Activated CD4-positive, alpha-beta T cell treated with anti-CD3 and anti-CD28 coated beads for 48 hours (primary cell): ENCODE measurements at places on chromosomes 16 and 17.

DNA sequence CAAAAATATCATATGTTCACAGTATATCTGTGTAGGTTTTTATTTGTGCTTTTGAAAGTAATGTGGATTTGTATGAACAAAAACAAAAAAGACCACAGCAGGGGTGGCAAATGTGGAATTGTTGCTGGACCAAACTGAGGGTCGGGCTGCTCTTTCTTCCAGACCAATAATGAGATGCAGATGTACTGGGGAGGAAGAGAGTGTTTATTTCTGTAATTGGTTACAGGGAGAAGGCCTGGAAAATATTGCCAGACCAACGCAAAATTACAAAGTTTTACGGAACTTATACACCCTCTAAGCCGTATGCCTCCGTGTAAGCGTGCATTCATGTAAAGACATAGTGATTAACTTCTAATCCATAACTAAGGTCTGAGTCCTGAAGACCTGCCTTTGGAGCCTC lies 353.9 kb upstream of the C16orf82 start:
- no peak for DNase-seq

DNA sequence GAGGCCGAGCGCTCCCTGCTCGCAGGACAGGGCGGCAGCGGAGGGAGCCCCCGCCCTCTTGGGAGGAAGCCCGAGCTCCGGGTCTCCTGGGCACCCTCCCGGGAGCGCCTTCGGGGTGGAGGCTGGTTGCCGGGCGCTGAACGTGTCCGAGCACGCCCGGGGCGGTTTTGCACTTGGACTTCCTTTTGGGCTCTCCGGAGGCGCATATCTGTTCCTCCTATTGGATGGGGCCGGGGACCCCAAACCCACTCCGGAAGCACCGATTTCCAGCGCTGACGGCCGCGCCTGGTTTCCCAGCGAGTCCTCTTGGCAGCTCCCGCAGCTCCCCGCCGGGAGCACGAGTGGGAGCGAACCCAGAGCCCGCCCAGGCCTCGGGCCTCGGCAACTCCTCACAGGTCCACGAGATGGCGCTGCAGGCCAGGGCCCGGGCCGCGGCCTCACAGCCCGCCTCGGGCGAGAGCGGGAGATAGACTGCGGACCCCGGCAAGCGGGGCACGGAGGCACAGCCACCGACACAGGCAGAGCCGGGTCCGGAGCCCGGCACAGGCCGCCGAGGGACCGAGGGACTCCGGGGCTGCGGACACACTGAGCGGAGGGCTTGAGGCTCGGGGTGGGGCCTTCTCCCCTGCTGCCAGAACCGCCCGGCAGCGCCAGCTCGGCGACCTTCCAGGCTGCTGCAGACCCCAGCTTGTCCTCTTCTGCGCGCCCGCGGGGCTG lies 12.7 kb downstream of the TBX2 start:
- peak; percentile 82 for DNase-seq

- DNase-seq: peak; percentile 65
Observed at GRCh38 chr17:65163990-65164495, 26.9 kb downstream of the RGS9 start.

DNA sequence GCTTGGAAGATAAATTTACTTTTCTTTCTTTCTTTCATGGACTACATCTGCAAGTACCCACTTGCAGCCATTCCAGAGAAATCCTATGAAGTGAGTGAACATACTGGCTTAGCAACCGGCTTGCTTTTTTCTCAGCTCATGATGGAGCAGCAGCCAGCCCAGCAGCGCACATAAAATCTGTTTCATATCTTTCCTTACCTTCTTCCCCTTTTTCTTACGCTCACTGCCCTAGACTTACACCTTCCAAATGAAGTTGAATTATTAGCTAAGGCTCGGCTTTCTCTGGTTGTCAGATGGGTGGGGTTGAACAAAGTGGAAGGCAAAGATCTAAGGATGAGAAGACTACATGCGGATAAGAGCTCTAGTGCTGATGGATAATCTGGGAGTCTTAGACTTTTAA lies 13.9 kb upstream of the ABCA8 start:
- no peak for DNase-seq

GRCh38 chr17:50956750-50957523 lies 90.8 kb upstream of the TOB1 start:
- peak; percentile 75 for DNase-seq

GRCh38 chr16:53925107-53925410 lies 221.1 kb downstream of the FTO start:
- DNase-seq: no peak

GRCh38 chr17:35116845-35117244 lies 2.8 kb downstream of the RAD51D start:
- no peak for DNase-seq

GRCh38 chr16:81716478-81717225 lies 62.4 kb upstream of the PLCG2 start:
- DNase-seq: peak; percentile 61

GRCh38 chr17:33647956-33648355 lies 354.9 kb upstream of the ASIC2 start:
- no peak for DNase-seq

- DNase-seq: no peak
Observed at GRCh38 chr17:17088086-17088485, 45.8 kb downstream of the MPRIP start.

GRCh38 chr16:54867302-54867832 lies 63.3 kb upstream of the IRX5 start:
- DNase-seq: peak; percentile 27

- no peak for DNase-seq
Observed at GRCh38 chr16:84195201-84196093, 4.5 kb downstream of the ADAD2 start.

DNA sequence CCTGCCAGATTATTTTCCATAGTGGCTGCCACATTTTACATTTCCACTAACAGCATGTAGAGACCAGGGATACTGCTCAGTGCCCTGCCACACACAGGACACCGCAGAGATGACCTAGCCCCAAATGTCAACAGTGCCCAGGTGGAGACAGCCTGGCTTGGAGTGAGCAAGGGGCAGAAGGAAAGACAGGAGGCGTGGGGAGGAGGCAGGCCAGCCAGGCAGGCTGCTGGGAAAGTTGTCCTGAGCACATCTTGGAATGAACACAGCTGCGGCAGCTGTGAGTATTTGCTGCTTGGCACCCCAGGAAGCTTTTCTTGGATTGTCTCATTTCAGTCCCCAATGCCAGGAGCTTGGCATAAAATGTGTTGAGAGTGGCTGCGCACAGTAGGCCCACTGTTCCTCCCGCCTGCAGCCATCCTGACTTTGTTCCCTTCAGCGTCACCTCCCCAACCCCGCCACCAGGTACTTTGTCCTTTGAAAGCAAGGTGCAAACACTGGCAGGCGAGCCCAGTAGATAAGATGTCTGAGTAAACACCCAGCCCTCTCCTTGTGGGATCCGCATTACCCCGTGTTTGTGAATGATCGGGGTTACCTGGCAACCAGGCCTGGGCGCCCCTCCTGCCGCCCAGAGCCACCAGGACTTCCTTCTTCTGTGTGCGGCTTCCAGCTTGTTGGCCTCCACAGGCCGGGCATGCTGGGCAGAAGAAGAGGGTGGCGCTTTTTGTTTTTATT lies 114.0 kb downstream of the CMIP start:
- DNase-seq: no peak

DNA sequence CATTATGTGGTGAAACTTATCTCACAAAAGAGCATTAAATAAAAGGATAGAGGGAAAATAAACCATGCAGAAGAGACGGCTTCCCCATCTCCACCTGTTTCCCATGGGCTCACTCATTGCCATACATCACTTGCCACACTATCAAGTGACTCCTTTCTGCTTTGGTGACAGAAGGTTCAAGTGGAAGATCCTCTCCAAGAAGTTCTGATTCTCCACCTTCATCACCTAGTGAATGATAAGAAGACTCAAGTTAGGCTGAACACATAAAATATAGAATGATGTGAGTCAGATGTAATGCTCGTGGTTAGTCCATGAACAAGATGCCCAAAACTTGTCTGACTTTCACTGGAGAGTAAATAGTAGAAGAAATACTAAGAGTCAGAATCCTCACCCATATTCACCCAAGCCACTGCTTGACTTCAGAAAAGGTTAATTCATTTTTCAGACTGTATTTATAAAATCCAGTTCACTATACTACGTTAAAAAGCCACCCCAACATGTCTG lies 100.1 kb upstream of the TOB1 start:
- DNase-seq: no peak

- DNase-seq: peak; percentile 54
Observed at GRCh38 chr17:63834431-63835166, 7.1 kb upstream of the FTSJ3 start.

DNA sequence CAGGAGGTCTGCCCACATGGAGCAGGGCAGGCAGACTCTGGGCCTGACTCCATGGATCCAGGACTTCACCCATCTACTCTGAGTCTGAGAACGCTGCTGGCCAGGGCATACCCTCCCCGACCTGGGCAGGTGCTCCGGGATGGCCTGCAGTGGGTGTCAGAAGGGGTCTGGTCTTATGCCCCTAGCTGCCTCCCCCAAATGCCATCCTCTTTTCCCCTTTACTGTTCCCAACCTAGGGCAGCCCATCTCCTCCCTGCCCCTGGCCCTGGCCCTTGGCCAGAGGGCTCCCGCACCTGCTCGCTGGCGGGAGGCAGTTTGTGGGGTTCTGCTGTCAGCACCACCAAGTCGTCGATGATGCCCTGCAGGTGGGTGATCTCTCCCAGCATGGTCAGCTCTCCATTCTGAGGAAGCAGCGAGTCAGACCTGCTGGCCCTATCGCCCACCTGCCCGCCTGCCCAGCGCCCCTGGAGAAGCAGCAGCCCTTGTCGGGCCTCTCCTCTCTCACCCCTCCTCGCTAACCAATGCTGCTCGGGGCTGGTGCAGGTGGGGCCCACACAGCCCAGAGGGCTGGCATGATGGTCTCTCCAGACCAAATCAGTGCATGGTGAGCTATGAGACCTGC lies 8.2 kb downstream of the MTSS2 start:
- DNase-seq: no peak

DNA sequence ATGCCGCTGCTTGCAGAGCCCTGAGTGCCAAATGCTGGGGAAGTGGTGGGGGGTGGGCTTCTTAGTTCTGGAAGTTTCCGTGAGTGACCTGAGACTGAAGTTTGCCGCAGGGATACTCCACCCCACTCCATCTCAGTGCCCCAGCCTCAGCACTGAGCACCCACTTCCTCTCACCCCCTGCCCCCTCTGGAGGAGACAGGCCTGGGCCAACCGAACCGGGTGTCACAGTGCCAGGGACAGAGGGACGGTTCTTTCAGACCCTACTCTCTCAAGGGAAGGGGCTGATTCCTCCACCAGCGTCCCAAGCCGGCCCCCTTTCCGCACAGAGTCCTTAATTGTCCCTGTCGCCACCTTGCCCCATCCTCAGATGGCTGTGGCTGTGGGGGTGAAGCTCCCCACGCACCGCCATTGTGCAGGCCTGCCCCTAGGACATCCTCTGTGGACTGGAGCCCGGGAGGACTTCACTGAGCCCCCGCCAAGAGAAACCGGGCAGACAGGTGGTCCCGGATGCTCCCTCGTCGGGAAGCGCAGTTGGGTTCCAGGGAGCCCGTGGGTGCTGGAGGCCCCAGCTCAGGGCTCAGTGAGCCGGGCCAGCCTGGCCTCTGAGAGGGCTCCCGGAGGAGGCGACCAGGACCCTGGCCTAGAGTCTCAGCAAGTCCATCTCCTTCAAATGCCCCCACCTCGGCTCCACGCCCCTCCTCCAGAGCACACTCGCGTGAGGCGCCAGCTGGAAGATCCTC lies 1.6 kb upstream of the KREMEN2 start:
- DNase-seq: no peak

- DNase-seq: no peak
Observed at GRCh38 chr17:3551189-3551588, 6.4 kb downstream of the TRPV3 start.

GRCh38 chr16:53041320-53042051 lies 11.2 kb downstream of the CHD9NB start:
- DNase-seq: no peak

DNA sequence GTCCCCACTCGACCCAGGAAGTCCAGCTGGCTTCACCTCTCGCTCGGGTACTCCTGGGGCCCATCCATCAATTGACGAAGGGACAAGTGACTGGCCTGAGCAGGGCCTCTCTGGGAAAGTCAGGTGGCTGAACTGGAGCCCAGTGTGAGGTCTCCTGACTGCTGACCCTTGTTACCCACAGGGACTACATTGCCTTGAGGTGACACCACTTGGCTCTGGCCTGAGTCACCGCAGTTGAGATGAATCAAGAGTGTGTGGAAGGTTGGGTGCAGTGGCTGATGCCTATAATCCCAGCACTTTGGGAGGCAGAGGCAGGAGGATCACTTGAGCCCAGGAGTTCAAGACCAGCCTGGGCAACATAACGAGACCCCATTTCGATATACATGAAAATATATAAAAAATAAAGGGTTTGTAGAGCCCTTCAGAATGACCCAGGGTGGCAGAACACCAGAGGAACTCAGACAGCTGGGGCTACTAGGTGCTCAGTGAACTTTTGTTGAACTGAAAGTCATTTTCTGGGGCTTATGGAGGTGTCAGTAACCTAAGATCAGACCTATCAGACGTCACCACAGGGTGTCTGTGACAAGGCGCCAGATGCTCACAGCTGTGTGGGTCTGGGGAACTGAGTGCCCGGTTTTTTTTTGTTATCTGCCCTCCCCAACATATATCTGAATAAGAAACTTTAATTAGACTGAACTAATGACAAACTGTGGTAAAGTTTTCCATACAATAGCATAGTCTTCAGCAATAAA lies 14.8 kb upstream of the ZFP90 start:
- no peak for DNase-seq

DNA sequence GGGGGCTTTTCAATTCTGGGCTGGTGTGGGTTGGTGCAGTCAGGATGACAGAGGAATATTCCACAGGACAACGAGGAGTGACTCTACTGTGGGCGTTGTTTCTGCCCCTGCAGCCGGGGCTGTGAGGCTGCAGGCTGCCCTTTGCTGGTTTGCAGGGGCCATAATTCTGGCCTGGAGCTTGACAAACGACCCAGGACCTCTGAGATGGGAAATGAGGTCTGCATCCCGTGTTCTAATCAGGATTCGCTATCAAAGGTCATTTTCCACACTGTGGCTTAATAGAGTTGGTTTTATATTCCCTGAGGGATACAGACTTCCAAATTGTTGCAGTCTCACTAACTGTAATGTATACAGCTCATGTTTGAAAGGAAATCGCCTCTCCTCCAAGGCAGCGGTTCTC lies 180.9 kb downstream of the RPTOR start:
- DNase-seq: no peak

GRCh38 chr16:10218490-10219206 lies 36.4 kb upstream of the GRIN2A start:
- no peak for DNase-seq

DNA sequence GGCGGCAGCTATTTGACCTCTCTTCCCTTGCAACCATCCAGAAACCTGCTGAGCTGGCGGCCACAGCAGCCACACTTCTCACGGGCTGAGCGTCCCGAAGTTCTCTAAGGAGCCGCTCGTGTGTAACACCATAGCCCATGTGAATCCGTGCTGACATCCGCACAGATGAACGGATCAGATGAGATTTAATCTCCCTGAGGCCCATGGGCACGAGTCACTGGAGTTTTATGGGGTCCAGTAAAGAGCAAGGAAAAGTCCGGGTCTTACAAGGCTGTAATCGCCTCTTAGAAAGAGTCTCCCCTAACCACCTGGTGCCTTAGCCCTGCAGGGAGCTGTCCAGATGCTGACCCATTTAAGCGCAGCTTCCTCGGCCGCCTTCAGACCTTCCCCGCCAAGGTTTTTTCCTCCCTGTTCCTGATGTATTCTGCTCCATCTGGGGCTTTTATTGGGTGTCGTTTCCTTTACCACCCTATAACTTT lies 5.5 kb upstream of the CACNG5 start:
- DNase-seq: peak; percentile 33

- DNase-seq: no peak
Observed at GRCh38 chr17:48630925-48631692, 5.0 kb upstream of the HOXB9 start.
